ENCODE measurements at places on chromosomes 1 and 21.

GRCh38 chr1:69777971-69778370 lies 210.2 kb downstream of the LRRC7 start:
- no peak for ATAC-seq

GRCh38 chr1:24556414-24556795 lies 518 bp downstream of the NCMAP start:
- ATAC-seq = no peak

- no peak for ATAC-seq
Observed at GRCh38 chr1:3381901-3382300, 72.6 kb upstream of the ARHGEF16 start.

DNA sequence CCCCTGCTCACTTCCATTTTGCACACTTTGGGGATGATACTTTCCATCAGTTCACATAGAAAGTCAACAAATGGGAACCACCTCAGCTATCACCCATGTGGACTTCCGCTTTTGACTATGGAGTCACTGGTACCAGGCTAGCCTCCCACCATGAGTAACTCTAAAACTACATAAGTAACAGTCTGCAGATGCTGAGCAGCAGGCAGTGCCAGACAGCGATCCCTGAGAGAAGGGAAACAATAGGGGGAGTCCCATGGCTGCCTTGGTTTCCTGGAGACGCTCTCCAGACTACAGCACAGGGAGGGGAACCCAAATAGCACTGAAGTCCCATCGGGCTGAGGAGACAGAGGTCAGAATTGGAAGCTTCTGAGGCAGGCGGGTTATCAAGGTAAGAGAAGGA lies 2.8 kb upstream of the TFF2 start:
- ATAC-seq = no peak

- ATAC-seq = peak; percentile 75
Observed at GRCh38 chr1:30908696-30909364, at the start of gene SDC3. Gene SDC3 (minus strand): TSS chr1:30908758. CDS start chr1:30908586, 172 bp downstream.

DNA sequence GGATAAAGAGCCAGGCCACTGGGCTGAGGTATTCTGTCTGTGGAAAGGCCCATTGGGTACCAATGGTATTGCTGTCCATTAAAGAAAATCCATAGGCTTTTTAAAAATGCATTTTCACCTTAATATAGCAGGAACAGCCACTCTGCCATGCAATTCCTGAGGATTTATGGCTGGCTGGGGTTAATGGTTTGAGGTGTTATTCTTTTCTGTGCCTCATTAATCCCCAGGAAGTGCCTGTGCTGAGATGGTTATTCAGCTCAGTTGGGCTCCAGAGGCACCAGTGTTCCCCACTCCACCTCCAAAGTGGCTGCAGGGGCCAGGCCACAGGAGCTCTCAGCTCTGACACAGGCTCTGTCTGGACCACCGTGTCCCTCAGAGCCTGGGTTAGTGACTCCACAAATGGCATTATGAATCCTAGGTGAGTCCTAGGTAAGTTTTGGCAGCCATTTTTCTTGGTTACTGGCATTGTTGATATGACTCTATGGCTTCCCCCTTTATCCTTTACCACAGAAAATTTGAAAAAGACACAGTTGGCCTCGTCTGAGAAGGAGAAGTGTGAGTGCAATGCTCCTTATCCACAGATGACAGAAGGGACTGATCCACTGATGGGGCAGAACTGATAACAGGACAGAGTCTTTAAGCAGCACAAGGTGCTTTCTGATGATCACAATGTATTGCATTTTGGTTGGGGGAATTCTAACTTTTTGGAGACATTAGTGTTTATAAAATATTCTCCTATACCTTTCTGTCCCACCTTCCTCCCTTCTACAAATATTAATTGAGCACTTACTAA lies 2.2 kb upstream of the PAPPA2 start:
- no peak for ATAC-seq

GRCh38 chr21:33872881-33873515 lies 42.6 kb downstream of the ATP5PO start:
- ATAC-seq = no peak

GRCh38 chr1:218742467-218743262 lies 397.5 kb downstream of the TGFB2 start:
- ATAC-seq = no peak

GRCh38 chr1:220817907-220818306 lies 31.2 kb downstream of the MTARC1 start:
- ATAC-seq = peak; percentile 71

DNA sequence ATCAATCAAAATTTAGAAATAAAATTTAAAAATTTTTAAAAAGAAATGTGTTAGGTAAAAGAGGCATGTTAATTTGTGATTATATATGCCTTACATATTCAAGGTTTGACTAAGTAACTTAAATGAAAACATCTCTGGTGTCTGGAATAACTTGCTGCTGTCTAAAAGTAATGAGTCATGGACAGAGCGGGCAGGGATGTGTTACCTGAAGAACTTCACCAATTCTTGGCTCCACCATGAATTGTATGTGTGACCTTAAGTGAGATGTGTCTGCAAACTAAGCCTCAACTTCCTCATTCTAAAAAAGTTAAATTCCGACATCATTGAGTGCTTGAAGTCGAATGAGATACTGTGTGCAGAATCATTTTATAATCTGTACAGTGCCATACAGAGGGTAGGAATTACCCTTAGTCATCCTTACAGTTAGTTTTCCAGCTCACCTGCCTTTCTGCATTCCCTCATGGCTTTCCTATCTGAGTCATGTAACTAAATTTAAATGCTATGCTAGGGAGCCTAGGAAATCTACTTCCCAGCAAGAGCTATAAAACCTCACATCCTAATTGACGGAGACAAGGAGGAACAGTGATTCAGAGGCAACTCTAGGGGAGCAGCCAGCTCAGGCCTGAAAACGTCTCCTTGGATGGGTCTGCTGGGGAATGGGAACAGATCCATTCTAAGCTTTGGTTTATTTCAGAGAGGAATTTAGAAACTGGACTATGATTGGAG lies 100.7 kb upstream of the TSPAN2 start:
- ATAC-seq = peak; percentile 18

GRCh38 chr1:26788515-26788785 lies 700 bp downstream of the PIGV start:
- ATAC-seq = no peak

DNA sequence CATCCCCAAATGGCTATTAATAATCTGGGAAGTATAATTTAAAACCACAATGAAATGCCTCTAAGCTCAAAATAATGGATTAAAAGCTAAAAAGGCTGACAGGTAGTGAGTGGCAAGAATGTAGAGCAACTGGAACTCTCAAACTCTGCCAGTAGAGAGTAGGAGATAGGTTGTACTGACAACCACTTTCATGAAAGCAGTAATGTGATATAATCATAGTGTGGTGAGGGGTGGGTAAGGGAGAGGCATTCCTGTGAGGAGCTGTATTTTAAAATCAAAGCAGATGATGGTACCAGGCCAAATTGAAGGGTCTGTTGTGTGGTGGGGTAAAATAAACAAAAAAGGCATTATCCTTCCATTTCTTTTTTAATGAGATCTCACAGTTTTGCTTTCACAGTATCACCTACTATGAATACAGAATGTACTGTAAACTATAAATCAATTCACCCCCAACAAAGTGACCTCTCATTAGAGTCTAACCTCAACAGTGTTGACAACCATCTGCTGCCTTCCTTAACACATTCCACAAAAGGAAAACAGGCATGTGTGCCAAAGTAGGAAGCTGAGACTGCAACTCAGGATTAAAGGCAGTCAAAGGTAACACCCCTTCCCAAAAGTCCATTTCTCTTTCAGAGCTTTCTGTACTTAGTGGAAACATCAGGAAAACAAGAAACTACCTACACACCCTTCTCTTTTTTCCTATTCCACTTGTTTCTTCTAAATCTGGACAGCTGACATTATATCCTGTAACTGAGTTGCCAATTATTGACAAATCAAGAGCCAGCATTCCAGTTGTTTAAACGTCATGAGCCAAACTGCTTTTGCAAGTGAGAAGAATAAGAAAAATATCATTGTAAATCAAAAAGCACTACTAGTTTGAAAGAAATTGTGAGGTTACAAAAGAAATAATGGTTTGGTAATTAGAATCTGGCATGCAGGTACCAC lies 130.8 kb downstream of the FAF1 start:
- ATAC-seq = no peak

DNA sequence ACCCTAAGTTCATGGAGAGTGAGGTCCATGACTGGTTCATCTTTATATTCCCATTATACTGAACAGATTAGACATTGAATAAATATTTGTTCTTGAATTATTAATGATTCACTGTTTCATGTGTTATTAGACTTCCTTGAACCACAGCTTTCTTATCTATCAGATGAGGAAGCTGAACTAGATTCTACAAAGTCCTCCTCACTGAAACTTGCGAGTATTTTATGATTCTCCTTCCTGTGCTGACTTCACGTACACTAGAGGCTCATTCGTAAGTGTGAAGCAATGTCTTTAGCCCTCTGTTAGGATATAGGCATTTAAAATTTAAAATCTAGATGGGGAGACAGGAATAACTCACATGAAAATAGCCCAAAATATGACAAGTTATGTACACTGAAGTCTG lies 95.6 kb upstream of the IRF2BP2 start:
- ATAC-seq = no peak

DNA sequence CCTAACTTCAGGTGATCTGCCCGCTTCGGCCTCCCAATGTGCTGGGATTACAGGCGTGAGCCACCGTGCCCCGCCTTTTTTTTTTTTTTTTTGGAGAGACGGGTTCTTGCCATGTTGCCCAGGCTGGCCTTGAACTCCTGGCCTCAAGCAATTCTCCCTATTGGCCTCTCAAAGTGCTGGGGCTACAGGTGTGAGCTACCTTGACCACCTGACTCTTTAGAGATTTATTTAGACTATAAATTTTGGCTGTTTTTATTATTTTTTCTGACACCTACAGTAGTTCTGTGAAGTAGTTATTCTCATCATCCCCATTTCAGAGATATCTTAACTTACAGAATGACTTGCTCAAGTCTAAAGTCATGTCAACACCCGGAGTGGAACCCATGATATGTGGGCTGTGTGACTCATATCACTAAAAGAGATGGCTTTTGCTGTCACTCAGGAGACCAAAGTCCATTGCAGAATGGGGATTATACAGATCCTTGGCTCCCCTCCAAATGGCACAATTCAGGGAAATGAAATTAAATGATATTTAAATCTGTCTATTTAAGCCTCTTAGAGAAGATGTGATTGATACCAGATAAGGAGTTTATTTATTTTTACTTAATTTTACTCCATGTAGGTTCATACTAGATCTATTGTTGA lies 93.2 kb downstream of the CTH start:
- ATAC-seq = no peak

DNA sequence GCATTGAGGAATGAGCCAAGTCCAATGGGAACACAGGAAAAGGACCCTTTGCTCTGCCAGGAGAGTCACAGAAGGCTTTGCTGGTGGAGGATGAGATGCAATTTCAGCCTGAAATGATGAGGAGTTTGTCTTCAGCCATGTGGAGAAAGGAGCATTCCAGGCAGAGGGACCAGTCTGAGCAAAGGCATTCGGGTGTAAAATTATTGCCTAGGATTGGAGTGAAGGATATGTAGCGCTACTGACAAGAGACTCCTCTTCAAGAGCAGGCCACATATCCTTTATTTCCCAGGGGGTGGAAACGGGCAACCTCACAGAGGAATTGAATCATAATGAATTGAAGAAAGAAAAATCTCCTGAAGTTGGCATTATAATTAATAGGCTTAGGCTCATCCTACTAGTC lies 1.1 kb upstream of the CSF1 start:
- ATAC-seq = no peak

GRCh38 chr1:109821831-109822745 lies 58.4 kb upstream of the EPS8L3 start:
- peak; percentile 66 for ATAC-seq

DNA sequence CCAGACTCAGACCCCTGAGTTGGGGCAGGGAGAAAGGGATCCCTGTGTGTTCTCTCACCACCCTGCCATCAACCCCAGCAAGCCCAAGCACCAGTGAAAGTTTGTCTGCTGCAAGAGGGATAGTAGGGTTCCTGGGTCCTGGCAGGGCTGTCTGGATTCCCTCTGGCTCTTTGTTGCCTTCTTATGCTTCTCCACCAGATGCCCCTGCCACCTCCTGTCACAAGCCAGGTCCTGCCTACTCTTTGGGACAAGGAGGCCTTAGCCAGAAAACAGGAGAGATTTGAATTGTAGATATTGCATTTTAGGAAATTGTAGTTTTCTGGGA lies 21.7 kb downstream of the UBE2T start:
- no peak for ATAC-seq

DNA sequence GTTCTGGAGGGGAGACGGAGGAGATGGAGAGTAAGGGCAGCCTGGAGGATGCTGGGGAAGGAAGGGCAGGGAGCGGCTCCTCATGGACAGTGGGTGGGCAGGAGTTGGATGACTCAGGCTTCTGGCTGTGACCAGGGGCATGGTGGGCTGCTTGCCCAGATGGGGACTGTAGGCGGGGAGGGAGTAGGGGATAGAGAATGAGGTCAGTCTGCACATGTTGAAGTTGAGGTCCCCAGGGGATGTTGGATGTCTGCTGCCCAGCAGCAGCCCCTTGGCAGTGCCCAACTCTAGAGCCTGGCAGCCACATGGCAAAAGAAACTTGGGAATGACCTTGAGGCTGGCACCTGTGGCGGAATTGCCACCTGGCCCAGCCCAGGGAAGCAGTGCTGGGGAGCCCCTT lies 6.4 kb downstream of the SELENON start:
- peak; percentile 20 for ATAC-seq

DNA sequence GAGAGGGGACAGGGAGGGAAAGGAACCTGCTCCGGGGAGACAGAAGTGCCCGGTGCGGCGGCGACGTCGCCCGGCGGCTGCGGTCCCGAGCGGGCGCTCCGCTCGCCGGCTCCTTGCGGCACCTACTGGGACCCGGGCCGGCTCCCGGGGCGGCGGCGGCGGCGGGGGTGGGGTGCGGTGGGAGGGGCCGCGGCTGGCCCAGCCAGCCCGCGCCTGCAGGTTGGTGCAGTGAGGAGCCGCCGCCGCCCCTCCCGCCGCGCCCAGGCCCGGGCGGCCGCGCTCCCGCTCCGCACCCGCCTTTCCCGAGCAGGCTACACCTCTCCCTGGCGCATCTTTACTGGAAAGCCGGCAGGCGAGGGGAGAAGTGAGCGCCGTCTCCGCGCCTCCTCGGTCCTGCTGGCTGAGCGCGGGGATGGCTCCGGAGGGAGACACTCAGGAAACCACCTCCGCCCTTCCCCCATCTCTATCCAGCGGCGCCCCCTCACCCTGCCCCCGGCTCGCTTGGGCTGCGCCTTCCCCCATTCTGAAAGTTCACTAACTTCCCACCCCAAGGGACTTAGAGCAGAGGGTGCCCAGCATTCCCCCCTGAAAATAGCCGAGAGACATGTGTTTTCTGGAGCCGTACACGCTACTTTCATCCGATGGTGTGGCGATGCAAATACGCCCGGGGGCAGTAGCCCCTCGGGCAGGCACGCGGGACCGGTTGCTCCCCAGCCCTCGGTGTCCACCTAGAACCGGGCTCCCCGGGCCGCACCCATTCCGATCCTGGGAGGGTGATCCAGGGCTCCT lies at the start of gene PLD5:
Gene PLD5, minus strand, starts transcription at position 127 of the 789 bp plus-strand sequence.
- ATAC-seq = peak; percentile 46

GRCh38 chr21:31930001-31930400 lies 57.2 kb downstream of the HUNK start:
- ATAC-seq = no peak

GRCh38 chr1:244678697-244679096 lies 25.8 kb downstream of the DESI2 start:
- ATAC-seq = no peak
